Stimulated activated naive CD8-positive, alpha-beta T cell treated with anti-CD3 and anti-CD28 coated beads, Interleukin-15, amount 100 ng/mL, for 72 hours (primary cell): ENCODE measurements at places on chromosomes 2 and 18.

DNA sequence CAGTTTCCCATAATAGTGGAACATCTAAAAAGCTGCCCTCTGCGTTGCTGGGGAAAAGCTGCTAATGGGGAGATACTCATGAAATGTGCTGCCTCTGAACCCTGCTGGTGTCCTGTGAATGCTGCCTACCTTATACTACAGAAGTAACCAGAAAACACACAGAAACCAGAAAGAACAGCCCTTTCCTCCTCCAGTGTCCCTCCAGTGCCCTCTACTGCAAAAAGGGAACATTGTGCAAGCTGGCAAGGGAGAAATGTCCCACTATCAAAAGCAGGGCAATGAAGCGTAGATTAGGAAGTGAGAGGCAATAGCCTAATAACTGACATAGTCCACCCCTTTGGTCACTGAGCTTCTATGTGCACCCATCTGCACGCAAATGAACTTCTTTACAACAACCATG, 162.7 kb upstream of the ETAA1 start:
- DNase-seq: no peak

GRCh38 chr2:232894251-232894650, 24.2 kb downstream of the SNORC start:
- no peak for DNase-seq

GRCh38 chr18:10077986-10078385, 164.2 kb downstream of the VAPA start:
- no peak for DNase-seq

DNA sequence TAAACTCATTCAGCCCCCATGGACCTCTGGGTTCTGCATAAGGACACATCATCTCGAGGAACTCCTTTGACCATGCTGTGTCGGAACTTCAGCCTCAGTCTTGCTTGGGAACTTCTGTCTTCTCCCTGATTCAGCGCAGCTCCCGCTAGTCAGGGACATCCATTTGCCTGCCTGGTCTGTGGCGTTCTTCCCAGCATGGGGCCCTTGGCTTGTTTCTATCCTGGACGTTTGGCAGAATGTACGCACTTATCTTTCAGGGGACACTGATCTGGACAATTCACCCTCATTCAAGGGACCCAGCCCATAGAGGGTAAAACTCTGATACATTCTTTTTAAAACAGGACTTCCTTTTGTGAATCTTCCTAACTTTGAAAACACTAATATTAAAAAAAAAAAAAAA, 75.8 kb upstream of the WIPF1 start:
- DNase-seq: no peak

GRCh38 chr2:101230541-101231001, 22.1 kb upstream of the CNOT11 start:
- DNase-seq: no peak

- no peak for DNase-seq
Measured at GRCh38 chr2:239762106-239762505, 263.0 kb downstream of the NDUFA10 start.

- DNase-seq: no peak
Measured at GRCh38 chr18:22981274-22982133, 48.4 kb downstream of the RBBP8 start.

- no peak for DNase-seq
Measured at GRCh38 chr2:86185517-86186212, 9.6 kb downstream of the IMMT start.

DNA sequence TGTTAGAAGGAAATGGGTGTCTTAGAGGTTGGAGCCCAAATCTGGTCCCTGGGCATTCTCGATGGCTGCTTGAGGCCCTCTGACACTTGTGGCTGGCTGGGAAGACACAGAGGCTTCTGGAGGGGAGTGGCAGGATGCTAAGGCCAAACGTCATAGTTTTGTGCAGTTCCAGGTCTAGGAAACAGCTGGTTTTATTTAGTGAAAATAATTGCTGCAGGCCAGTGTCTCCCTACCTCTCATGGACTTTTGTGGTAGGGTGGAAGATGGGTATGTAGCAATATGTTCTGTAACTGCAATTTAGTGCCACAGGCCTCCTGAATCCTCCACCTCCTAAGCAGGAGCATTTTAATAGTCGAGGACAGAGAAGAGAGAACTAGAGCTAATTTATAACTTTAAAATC, 32.2 kb upstream of the SPRED2 start:
- DNase-seq: no peak

GRCh38 chr2:239262484-239263230, 138.2 kb downstream of the HDAC4 start:
- no peak for DNase-seq

DNA sequence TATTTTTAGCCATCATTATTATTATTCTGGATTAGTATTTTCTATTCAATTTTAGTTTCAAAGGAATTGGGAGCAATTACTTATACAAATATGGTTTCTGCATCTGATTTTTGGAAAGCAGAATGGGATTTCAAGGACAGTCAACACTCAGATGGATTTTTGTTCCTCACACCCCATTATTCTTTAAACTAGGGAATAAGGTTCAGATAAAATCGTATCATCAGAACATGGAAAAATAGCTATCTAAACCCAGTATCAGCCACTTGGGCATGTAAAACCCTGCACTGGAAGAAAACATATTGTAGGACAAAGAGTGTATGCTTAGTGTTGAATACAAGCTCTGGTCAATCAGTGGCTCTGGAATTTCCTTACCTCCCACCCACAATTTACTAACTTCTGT, 452.5 kb downstream of the ZNF516 start:
- no peak for DNase-seq

GRCh38 chr18:39966275-39966674, 1988.8 kb upstream of the PIK3C3 start:
- DNase-seq: no peak

GRCh38 chr2:46308629-46309028, 11.4 kb downstream of the EPAS1 start:
- no peak for DNase-seq

GRCh38 chr18:40473221-40474029, 1481.6 kb upstream of the PIK3C3 start:
- DNase-seq: no peak

DNA sequence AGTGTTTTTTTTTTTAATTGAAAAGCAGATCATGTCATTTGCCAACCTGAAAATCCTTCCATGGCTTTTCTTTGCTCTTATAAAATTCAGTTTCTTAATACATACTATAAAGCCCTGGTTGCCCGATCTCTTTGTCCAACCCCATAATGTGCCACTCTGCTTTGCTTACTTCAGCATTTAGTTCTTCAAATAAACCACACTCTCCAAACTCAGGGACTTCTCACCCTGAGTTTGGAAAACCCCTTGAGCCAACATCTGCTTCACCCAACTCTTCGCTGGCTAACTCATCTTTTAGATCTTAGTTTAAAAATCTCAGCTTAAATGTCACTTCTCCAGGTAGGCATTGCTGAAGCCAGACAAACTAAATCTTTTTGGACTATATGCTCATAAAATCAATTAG, 1.3 kb upstream of the STAT1 start:
- DNase-seq: no peak

GRCh38 chr2:190530248-190530900, 4.1 kb downstream of the NEMP2 start:
- no peak for DNase-seq

DNA sequence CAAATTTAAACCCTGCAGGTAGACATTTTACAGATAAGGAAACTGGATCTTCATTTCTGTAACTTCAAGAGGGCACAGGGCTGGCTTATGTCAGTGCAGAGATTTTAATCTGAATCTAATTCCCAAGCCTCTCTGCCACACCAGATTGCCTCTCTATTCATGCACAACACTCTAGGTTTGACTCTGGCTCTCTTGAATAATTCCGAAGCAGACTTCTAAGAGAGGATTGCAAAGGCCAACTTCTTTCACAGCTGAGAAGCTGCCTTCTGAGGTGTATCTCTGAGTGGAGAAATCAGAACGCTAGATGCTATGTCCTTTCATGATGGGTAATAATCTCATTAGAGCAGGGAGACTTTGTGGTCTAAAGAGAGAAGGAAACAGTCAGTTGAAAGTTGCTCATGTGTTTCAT, 20.1 kb upstream of the MGAT5 start:
- DNase-seq: no peak

DNA sequence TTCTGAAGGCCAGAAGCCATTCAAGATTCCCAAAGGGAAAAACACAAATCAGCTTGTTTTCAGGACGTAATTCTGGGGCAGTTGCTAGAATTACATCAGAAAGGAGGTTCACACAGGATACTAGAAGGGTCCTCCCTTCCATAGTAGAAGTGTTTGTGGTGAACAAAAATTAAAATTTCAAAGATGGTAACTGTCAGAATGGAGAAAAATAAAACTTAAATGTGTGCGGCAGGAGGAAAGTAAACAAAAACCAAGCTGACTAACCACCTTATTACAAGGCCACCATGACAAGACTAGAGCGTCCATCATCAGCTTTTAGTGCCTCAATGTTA, 9.7 kb upstream of the TPRKB start:
- no peak for DNase-seq

DNA sequence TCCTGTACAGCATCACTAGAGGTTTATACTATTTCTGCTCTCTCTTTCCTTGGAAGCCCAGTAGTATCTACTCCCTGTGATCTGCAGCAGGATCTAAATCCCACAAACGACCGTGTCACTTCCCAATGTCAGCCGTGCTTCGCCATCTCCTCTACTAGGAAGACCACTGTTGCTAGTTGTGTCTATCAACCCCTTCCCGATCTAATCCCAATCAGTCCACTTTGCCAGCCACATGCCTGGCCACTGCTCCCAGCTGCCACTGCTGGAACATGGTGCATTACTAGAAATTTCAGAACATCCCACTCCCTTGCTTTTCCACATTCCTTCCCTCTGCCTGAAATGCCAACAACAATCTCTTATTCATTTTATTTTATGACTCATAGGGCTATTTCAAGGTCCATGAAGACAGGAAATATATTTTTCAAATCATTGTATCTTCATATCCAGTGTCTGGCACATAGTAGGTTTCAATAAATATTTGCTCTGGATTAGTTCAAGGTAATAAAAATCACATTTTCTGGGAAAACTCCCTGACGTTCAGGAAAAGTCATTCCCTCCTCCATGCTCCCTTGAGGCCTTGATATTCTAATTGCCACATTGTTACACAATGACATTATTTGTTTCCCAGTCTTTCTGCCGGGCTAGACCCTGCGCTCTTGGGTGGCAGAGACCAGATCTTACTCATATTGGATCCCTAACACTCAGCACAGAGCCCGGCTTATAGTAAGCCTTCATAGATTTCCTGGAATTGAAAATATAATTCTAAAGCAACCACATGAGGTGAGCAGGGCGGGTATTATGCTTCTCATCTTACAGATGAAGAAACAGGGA, 2.1 kb upstream of the TRIB2 start:
- DNase-seq: no peak

GRCh38 chr2:20940856-20941255, 103.0 kb downstream of the APOB start:
- no peak for DNase-seq

GRCh38 chr2:145653553-145653952, 1133.6 kb upstream of the ZEB2 start:
- no peak for DNase-seq

- no peak for DNase-seq
Measured at GRCh38 chr2:205287316-205287715, 395.0 kb upstream of the NRP2 start.
